ENCODE measurements at places on chromosomes 7 and 10.
A peak's percentile ranks its signal among the peaks of the same experiment; 100 is the strongest.

DNA sequence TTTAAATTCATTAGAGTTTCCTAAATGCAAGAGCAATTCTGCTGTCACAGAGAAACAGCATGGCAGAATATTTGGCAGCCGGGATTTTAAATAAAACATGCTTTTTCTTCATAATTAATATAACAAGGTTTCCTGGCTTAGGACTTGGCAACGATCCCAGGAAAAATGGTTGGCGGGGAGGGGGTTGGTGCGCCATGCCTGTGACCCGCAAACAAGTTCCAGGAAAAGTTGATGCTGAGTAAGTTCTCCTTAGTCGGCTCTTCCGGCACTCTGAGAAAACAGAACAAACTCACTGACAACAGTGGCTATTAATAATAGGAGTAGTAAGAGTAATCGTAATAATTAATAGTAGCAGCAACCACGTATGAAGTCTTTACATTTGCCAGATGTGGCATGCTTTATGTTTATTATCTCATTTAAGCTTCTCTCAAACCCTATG, 4.6 kb downstream of the HABP2 start:
- DNase-seq = no peak

DNA sequence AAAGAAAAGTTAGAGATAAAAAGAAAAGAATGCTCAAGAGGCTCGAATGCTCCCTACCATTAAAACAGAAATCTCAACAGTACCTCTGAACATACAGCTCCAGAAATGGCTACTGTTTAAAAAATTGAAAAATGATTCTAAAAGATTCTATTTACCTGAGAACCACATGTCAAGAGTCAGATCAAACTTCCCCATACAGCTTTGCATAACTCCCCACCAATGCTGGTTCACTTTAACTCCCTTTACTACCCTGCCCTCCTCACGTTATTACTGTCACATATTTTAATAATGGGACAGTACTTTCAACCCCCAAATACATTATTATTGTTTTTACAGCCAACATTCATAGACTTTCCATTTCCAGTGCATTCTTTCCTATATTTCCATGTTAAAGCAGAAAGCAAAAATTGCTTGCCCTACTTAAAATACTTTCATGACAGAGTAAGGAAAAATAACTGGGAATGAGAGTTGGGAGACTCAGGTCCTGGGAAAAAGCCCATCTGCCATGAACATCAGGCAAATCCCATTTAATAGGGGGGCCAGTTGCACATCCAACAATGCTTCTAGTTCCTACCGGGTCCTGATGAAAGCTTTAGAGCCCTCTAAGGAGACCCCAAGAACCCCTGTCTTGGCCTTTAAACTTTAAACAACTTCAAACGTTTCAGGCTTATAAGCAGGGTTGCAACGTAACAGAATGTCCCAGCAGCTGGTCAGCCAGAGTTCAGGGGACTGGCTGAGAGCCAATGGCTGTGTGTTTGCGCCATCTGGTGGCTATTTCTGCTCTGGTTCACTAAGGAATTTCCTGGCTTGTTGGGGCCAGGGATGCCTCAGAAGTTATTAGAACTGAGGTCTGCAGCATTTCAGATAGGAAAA, 247.4 kb downstream of the ELMO1 start:
- DNase-seq = peak; percentile 62

DNA sequence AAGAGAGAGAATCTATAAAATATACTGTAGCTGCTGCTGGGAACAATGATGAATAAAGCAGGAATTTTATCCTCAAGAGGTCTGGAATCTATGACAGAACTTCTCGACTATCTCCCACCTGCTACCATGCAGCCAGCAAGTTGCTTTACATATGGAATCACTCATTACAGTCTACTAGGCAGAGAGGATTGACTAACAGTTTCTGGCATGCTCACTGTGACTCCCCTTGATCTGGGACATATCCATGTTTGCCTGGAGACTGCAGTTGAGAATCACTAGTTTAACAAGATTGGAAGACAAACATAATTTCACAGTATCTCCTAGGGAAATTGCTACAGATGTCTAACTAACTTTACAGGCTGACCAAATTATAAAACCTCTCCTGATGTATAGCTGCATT, 13.3 kb downstream of the GPR37 start:
- DNase-seq = no peak

GRCh38 chr10:30671026-30671616, 41.6 kb upstream of the LYZL2 start:
- DNase-seq = no peak

GRCh38 chr7:81482600-81483186, 287.2 kb downstream of the HGF start:
- DNase-seq = no peak

DNA sequence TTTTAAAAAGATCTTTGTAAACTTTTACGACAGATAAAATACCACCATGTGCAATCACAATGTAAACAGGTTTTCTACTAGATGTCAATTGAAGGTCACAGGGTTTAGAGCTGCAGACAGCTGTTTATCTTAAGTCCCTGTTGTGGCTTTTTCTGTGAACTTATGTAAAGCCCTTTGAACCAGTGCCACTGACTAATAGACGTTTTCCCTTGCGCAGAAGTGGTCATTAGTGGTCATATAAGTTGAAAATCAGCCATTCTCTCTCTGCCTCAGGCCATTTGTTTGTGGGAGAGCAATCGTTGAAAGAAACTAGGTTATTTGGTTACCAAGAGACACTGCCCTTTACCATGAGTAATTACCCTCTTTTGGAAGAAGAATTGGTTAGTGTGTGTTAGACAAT, 23.9 kb downstream of the CACNB2 start:
- DNase-seq = no peak

GRCh38 chr10:124138195-124138882, 44.9 kb upstream of the CHST15 start:
- no peak for DNase-seq

GRCh38 chr10:89283025-89283935, 18.6 kb upstream of the IFIT2 start:
- no peak for DNase-seq

- no peak for DNase-seq
Observed at GRCh38 chr10:109126016-109126415, 797.3 kb downstream of the XPNPEP1 start.

DNA sequence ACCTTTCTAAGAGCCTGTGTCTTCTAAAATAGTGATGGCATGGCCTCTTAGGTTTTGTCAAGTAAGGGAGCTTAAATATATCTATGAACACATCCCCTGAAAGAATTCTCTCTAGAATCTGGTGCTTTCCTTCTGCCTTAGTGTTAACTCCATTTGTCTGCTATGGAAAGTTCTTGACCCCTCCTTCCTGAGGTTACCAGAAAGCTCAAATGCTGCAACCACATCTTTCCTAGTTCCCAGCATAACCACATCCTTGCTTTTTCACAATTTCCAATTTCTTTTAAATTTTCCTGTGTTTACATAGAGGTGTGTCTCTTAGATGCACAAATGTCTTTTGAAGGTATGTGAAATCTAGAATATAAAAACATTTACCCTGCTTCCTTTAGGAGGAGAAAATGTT, 16.4 kb upstream of the GSDME start:
- DNase-seq = no peak

- no peak for DNase-seq
Observed at GRCh38 chr7:138919216-138919615, 62.0 kb downstream of the KIAA1549 start.

DNA sequence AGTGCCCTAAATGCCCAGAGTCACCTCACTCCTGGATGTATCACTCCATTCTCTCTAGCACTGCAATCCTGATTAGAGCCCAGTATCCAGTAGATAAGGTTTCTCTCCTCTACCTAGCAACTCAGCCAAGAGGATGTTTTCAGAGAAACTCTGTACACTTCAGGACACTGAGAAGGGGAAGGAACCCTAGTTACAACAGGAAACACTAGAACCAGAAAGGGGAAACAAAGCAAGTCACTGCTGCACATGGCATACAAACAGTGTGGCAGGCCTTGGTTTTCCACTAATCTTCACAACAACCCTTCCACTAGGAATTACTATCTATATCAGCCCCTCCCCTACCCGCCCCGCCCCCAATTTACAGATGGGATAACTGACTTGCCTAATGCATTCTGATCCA, 1.6 kb downstream of the FAM204A start:
- no peak for DNase-seq

GRCh38 chr7:44650772-44651171, 44.3 kb downstream of the OGDH start:
- no peak for DNase-seq

DNA sequence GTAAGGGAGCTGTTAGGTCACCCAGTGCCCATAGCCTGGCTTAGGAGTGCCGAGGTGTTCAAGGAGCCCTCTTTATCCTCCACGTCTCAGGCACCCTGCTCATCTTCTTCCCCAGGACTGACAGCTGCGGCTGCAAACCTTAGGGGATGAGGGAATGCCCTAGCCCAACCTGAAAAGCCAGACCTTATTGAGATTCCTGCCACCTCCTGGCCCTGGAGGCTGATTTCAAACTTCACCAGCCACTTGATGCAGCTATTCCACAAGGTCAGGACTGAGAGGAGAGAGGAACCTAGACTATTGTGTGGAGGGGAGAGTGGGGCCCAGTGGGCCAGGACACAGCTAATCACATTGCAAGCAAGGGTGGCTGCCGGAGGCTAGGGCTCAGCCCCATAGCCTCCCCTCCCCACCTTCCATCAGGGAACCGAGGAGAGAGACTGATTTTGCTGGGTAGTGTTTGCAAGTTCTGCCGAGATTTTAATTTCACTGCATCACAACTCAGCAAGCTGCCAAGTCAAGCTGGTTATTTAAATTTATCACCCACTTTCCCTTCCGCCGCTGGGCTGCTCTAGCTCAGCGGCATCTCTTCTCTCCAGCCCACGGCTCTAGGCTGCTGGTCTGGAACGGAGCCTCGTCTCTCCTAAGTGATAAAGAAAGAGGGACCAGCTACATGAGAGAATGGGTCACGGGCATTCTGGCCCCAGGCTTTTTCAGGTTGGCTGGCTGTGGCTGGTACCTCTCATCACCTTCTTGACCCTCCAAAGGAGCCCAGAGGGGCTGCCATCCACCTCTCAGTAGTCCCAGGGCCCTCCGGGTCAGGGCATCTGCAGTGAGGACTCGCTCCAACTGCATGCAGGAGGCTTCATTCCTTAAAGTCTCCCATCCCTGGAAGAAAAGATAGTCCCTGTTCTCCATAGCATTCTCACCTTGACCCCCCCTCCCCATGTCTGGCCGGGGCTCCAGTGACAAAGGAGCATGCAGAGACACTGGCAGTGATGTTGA, 66.7 kb downstream of the PAX2 start:
- DNase-seq = no peak

GRCh38 chr7:102454468-102454867, 10.2 kb downstream of the ALKBH4 start:
- no peak for DNase-seq

DNA sequence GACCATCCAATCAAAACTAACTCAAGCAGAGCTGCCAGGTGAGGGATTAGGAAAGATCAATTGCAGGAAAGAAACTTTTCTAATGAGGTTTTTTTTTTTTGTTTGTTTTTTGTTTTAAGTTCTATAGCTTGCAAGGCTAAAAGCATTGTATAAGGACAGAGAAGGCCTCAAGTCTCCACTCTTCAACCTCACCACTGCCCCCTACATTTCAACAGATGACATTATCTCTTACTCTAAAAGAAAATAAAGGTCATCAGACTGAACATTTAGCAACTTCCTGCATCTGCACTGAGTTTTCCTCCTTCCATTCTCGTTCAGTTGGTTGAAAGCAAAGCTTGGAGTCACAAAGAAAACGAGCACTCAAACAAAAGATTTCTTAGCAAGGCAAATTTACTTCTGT, 45.2 kb upstream of the EXOC4 start:
- no peak for DNase-seq

GRCh38 chr10:8568401-8568800, 513.9 kb downstream of the GATA3 start:
- peak; percentile 15 for DNase-seq

DNA sequence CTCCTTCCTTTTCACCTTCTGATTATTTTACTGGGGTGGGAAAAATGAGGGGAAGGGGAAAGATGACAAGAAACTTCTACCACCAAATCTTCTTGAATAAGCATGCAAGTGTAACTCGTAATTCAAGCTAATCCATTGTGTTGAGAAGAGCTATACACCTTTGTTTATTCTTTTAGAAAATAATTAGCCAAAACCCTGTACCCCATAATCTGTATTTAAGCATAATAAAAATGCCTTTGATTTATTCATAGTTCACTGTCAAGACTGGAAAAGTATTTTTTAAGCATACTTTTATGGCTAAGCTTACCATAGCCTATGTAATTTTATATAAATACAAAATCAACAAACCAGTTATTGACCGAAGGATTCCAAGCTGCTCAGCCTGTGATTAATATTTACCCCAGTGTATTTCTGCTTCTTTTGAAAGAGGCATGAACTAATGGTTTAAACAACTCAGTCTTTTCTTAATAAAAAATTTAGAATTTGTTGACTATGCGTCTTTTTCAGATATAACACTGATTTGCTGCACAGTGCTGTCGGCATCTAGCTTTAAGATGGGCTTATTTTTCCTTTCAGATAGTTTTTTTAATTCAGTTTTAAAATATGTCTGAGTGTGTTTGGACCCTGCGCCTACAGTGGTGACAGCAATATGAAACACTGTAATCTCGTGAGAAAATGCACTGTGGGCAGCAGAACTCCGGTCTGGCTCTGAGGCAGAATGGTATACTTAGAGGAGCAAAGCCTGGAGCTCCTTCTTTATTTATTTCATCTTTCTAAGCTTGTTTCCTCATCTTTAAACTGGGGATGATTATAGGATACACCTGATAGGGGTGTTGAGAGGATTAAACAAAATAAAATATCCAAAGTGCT, 238.8 kb upstream of the LRGUK start:
- no peak for DNase-seq

- no peak for DNase-seq
Observed at GRCh38 chr10:76252733-76253132, 821.3 kb downstream of the LRMDA start.

DNA sequence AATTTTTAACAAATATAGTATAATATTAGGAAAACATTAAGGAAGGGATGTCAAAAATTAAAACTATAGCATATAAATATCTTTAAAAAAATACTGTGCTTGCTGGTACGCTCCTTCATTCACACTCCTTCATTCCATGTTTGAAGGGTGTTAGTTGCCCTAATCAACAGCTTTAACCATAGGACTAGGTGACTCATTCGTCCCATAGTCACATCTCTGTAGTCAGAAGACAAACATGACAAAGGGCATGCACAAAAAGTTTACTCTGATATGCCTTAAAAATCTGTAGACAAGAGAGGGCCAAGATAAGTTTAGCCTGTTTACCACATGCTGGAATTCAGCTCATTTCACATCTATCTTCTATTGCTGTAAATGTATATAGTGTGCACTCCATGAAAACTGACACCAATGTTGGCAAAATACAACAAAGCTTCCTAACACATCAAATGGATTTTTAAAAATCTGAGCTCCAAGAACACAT, 646 bp downstream of the FAM13C start:
- no peak for DNase-seq

Measured in activated CD4-positive, alpha-beta memory T cell treated with anti-CD3 and anti-CD28 coated beads for 36 hours (primary cell).